Activated CD4-positive, alpha-beta T cell treated with anti-CD3 and anti-CD28 coated beads, Interleukin-2, amount 50 U/mL, for 4 hours (primary cell): ENCODE measurements at places on chromosomes 1 and 21.

DNA sequence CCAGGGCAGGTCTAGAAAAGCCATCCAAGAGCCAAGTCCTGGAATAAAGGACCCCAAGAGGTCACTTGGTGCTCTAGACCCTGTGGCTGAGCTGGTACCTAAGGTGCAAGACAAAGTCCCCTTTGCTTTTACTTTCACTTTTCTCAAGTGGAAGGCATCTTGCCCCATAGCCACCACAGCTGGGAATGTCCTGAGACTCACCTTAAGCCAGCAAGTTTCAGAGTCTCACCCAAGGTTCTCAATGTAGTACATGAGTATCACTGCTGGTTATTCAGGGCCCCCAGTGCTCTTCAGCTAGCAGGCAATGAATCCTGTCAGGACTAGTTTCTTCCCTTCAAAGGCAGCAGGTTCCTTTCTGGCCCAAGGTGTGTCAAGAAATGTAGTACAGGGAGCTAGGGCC is 67.5 kb downstream of the UROD start:
- DNase-seq: no peak

DNA sequence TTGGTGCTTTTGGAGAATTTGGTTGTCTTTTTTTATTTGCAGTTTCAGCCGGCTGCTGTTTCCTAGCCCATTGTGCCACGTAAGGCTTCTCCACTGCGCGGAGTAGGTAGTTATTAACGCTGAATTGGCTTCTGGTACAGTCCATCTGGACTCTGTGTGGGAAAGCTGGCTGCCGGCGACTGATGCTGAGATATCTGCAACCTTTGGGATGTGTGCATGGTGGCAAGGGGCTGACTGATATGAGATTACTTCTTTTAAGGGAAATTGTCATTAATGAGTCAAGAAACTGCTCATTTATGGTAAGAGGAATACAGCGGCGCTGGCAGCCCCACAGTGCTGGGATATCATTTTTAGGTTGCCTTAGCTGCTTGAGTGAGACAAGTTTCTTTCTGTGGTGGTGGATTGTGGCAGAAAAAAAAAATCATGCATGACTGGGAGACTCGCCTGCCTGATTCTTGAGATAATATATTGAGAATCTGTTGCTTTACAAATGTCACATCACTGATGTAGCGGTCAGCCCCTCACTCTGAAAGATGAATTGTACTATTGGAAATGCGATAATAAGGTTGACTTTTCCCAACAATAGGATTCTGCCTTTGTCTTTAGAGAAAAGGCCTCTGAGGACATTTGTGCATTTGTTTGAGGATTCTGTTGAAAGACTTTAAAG is 2.5 kb upstream of the ELAVL4 start:
- no peak for DNase-seq

DNA sequence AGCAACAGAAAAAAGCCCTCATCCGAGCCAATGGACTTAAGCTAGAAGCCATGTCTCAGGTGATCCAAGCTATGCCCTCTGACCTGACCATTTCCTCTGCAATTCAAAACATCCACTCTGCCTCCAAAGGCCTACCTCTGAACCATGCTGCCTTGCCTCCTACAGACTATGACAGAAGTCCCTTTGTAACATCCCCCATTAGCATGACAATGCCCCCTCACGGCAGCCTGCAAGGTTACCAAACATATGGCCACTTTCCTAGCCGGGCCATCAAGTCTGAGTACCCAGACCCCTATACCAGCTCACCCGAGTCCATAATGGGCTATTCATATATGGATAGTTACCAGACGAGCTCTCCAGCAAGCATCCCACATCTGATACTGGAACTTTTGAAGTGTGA is 20.7 kb downstream of the NR5A2 start:
- no peak for DNase-seq

DNA sequence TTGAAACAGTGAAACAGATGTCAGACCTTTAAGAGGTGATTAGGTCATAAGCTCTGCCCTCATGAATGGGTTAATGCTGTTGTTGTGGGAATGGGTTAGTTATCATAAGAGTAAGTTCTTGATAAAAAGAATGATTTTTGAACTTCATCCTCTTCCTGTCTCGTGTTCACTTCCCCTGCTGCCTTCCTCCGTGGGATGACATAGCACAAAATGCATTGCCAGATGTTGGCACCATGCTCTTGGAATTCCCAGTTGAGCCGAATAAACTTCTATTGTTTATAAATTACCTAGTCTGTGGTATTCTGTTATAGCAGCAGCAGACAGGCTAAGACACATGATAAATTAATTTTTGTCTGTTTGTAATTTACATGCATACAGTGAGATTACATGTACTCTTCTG is 112.0 kb upstream of the LRRC7 start:
- DNase-seq: no peak

GRCh38 chr1:208213786-208214185 is 30.4 kb downstream of the PLXNA2 start:
- no peak for DNase-seq

DNA sequence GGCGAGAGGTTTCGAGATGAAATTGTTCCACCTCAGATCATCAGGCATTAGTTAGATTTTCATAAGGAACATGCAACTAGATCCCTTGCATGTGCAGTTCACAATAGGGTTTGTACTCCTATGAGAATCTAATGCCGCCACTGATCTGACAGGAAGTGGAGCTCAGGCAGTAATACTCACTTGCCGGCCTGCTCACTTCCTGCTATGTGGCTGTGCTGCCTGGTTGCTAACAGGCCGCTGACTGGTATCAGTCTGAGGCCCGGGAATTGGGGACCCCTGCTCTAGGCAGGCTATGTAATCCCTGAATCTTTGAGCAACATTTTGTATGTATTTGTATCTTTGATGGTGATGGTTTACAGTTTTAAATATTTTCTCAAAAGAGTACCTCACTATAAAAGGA is 32.5 kb downstream of the XKR8 start:
- peak; percentile 34 for DNase-seq

DNA sequence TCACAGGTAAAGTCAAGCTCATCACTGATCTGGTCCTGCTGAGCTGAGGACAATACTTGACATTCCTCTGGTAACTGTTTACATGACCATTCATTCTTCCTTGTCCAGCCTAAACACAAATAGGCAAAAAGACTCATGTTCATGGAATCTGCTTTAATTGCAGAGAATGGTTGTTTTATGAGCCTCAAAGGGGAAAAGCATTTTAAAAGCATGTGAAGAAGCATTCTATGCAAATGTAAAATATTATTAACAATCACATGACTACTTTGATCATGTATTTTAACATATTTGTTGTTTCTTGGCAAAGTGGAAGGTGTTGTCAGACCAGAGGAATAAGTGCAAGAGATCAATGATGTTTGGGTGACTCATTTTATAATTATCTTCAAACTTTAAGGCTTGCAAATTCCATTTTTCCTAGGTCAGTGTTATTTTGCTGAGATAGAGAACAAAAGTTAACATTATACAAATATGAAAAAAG is 133.7 kb downstream of the RUNX1 start:
- DNase-seq: no peak

DNA sequence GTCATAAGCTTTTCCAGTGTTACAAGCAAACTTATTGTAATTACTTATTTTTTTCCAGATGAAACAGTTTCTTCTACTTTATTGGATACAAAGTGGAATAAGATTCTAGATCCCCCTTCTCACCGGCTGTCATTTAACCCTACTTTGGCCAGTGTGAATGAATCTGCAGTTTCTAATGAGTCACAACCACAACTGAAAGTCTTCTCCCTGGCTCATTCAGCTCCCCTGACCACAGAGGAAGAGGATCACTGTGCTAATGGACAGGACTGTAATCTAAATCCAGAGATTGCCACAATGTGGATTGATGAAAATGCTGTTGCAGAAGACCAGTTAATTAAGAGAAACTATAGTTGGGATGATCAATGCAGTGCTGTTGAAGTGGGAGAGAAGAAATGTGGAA is 95.5 kb downstream of the ZFYVE9 start:
- no peak for DNase-seq

- no peak for DNase-seq
Measured at GRCh38 chr21:38075833-38076587, 159.8 kb upstream of the KCNJ6 start.

GRCh38 chr1:181124291-181124751 is 35.8 kb downstream of the IER5 start:
- no peak for DNase-seq

GRCh38 chr1:83512373-83513193 is 486.3 kb downstream of the TTLL7 start:
- DNase-seq: no peak

DNA sequence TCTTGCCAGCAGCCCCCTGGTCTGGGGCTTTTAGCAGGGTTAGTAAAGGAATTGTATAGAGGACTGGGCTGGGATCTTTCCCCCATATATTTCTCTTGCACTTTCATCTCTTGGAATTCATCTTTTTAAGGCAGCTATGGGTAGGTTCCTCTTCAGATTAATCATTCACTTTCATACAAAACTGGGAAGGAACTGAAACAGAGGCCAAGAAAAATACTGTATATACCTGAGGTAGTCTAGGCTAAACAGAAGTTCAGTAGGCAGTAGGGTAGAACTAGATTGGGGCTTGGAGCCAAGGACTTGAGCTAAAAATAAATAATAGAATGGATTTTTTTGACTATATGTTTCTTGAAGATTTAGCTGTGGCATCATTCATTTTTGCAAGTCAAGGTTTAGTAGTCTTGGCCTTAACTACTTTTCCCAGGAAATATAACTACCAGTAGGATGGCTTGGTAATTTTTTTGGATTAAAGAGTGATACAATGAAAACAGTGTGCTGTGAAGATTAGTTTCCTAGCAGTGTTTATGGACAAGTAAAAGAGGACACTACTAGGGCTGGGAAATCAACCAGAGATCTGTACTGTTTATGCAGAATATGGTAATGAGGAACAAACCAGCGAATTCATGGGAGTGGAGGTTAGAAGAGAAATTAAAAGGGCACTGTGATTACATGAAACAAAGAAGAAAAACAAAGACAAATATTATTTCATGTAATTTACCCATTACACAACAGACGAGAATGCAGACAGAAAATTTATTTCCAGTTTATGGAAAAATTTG is 50.9 kb upstream of the PTGS2 start:
- DNase-seq: no peak

GRCh38 chr1:115493834-115494233 is 147.9 kb upstream of the VANGL1 start:
- no peak for DNase-seq

- no peak for DNase-seq
Measured at GRCh38 chr1:186747661-186748060, 67.4 kb upstream of the PTGS2 start.

- DNase-seq: no peak
Measured at GRCh38 chr1:205914155-205914507, 29.1 kb downstream of the SLC26A9 start.

DNA sequence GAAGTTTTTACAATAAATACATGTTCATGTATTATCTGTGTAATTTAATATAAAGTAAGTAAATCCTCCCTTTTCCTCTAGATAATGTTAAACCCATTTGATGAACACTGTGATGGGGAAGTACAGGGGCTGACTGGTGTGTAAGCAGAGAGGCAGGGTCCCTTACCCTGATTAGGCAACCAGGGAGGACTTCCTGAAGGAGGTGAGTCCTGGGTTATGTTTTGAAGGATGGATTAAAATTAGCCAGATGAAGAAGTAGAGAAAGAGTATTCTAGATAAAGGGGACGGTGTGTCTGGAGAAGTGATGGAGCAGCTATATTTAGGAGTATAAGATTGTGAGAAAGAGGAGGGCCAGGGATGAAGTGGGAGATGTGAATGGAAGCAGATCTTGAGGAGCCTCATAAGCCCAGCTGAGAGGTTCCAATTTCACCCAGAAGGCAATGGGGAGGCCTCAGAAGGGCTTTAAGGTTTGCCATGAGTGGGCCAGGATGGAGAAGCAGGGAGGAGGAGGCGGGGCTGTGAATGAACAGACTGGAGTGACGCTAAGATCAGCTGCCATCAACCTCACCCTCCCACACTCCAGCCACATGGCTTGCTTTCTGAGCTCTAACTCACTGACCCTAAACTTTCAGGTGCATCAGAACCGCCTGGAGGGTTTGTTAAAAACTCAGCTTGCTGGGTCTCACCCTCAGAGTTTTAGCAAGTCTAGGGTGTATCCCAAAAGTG is 30.9 kb upstream of the ID3 start:
- DNase-seq: no peak

- DNase-seq: no peak
Measured at GRCh38 chr1:230043081-230043480, 24.0 kb upstream of the GALNT2 start.

GRCh38 chr1:240149484-240150094 is 57.9 kb downstream of the FMN2 start:
- no peak for DNase-seq

GRCh38 chr1:203456577-203456976 is 19.0 kb upstream of the PRELP start:
- DNase-seq: no peak

GRCh38 chr1:183838221-183838620 is 33.3 kb downstream of the RGL1 start:
- no peak for DNase-seq
